NT2/D1 (cell line): ENCODE measurements at places on chromosomes 7 and 10.

- no peak for DNase-seq
These were observed 155.1 kb downstream of the OR13A1 start for GRCh38 chr10:45160271-45160670.

GRCh38 chr10:132497063-132497680 lies 40.4 kb upstream of the INPP5A start:
- no peak for DNase-seq

GRCh38 chr10:77920495-77920894 lies 6.1 kb downstream of the DLG5 start:
- no peak for DNase-seq

- no peak for DNase-seq
These were observed 13.4 kb downstream of the FAM53B start for GRCh38 chr10:124730790-124731189.

GRCh38 chr7:137331378-137331777 lies 12.2 kb downstream of the PTN start:
- no peak for DNase-seq

- DNase-seq: no peak
These were observed 48.2 kb upstream of the CREB5 start for GRCh38 chr7:28364082-28364481.

- no peak for DNase-seq
These were observed 30.8 kb downstream of the SGMS1 start for GRCh38 chr10:50592961-50593418.

DNA sequence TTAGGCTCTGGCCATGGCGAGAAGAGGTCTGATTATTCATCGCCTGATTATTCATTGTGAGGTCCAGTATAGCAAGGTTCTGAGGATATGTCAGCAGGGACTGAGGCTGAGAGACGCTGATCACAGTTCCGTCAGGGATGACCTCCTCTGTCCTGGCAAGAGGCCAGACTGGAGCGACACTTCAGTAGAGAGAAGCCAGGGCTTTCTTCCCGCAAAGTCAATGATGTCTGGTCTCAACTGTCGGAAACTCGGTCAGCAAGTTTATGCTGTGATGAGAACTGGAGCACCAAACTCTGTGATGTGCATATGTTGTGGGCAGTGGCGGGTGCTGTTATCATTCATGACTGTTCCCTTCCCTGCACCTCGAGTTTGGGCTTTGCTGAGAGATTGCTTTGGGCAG lies 29.0 kb upstream of the GNA12 start:
- DNase-seq: no peak

DNA sequence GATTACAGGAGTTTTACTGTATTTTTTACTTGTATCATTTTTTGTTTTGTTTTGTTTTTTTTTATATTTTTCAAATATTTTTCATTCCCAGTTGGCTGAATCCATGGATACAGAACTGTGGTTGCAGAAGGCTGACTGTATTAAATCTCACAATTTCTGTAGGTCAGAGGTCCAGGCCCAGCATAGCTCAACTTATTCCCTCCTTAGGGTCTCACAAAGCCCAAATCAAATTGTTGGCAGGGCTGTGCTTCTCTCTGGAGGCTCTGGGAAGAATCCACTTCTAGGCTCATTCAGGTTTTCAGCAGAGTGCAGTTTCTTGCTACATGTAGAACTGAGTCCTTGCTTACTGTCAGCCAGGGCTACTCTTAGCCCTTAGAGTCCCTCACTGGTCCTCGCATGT lies 22.6 kb downstream of the TSPAN14 start:
- no peak for DNase-seq

- DNase-seq: no peak
These were observed 65.7 kb downstream of the AP3M1 start for GRCh38 chr10:74084955-74085354.

DNA sequence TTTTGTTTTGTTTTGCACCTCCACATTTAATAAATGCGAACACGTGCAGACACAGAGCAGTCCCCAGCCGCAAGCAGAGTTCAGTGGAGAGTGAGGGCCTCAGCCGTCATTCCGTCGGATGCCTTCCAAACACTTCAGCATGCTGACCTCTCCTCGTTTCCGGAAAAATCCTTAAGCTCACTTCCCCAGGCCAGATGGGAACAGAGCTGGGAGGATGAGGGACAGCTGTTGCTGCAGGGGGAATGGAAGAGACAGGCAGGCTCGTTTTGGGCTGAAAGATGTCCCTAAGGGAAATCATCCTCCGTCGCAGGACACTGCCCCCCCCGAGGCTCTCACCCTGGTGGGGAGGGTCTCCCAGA lies 17.2 kb upstream of the FGFR2 start:
- no peak for DNase-seq

GRCh38 chr10:96638696-96639095 lies 51.9 kb upstream of the TM9SF3 start:
- no peak for DNase-seq

- DNase-seq: no peak
These were observed 723.5 kb upstream of the GALNT17 start for GRCh38 chr7:70408477-70408876.

GRCh38 chr10:101438881-101439391 lies 85.0 kb downstream of the BTRC start:
- DNase-seq: no peak

DNA sequence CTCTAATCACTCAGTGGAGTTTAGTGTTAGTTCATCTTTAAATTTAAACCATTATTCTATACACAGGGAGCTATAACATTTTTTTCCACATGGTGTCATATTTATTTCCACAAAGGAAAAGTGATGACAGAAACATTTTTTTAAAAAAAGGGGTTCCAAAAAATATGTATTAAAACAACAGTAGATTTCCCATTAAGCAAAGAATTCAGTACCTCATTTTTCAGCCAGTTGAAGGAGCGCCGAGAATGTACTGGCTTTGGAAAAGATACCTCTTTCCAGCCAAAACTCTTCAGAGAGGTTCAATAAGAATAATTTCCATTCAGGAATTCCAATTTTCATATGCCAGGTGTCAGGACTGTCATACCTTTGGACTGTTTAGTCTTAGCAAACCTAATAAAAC lies 250.5 kb upstream of the MEOX2 start:
- DNase-seq: no peak

- DNase-seq: no peak
These were observed 121.1 kb downstream of the C10orf90 start for GRCh38 chr10:126549344-126549743.

- DNase-seq: no peak
These were observed 126.1 kb upstream of the BMPER start for GRCh38 chr7:33779216-33779615.

DNA sequence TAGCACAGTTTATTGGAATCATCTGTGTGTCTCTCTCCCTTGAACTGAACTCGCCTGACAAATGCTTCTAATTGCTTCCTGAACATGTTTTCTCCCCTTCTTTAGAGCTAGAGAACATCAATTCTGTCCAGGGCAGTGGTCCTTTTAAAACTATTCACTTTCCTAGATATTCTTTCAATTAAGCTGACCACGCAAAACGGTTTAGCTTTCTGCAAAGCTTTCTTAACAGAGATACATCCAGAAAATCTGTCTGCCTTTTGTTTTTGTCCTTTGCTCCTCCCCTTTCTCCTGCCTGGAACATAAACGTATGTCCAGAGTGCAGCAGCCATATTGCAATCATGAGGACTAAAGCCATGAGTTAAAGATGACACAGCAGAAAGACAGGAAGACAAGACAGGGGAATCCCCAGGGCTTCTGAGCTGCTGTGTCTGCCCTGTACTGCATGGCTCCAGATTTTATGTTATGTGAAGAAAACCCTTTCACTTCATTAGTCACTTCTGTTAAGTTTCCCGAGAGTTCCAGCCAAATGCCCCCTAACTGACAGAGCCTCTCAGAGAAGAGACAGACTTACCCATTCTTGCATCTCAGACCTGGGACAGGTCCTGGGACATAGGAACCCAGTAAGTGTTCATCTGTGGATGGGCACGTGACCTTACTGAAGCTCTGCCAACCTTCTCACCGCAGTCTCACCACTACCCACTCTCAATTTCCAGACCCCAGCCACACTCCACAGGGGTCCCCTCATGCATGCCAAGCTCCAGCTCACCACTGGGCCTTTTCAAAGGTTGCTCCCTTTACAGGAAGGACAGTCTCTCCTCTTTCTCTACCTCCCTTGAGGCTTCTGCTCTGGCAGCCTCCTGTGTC lies 35.0 kb upstream of the CPXM2 start:
- DNase-seq: no peak

- DNase-seq: no peak
These were observed 22.4 kb upstream of the EGFR start for GRCh38 chr7:54996391-54996790.

- DNase-seq: no peak
These were observed 25.1 kb downstream of the CPEB3 start for GRCh38 chr10:92265687-92266258.

GRCh38 chr10:73649876-73650536 lies 5.8 kb downstream of the SYNPO2L start:
- DNase-seq: no peak

GRCh38 chr10:71399946-71400345 lies 3.2 kb downstream of the CDH23 start:
- DNase-seq: no peak

DNA sequence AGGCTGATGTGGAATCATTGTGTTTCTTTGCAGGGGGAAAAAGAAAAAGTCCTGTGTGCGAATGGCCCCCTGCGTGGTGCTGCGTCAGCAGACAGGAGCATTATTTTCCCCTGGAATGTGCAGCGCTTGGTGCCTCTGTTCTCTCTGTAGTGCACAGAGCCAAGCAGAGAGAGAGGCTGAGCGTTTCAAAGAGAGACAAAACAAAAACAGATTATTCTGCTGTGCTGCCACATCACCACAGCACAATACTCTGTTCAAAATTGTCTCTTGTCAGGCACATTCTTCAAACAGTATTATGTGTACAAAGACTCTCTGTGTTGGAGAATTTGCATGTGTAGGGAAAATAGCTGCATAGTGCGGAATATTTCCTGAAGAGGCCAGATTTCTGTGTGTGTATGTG lies 609.0 kb downstream of the SDK1 start:
- DNase-seq: no peak
